ENCODE measurements at places on chromosomes 5 and 9. TPM values are rescaled to one million over a fixed set of nuclear protein-coding genes. Genes with fewer than 3 reads are reported as not detected.

PLPP7 gene
- total RNA-seq: 1.8 TPM

GRCh38 chr9:130870491-130871381, 25.9 kb downstream of the QRFP start:
- DNase-seq: no peak

PROB1 gene
- total RNA-seq: 2.2 TPM

DNA sequence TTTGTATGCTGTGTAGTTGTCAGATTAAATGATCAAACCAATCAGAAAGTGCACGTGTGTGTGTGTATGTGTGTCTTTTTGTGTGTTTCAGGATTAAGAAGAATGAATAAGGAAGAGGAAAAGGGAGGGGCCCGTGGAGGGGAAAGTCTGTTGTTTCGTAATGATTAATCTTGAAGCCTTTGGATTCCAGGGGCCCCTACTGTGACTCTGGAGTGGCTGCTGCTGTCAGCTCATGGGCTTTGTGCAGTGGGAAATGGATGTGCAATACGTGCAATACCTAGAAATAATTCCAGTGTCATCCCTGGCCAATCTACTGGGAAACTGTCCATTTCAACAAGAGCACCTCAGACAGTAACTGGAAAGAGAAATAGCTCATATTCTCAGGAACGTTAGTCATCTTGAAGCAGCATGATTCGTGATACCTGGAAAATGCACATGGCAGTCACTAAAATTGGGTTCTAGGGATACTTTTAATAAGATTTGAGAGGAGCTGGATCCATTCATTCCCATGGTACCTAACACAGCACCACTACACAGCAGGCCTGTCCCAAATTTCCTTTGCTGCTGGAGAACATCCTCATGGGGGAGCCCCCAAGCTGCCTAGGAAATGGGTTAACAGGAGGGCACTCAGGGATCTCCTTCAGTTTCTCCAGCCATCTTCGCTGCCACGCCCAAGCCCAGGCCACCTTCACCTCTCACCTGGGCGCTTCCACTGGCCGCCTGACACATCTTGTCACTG, 186.3 kb downstream of the NR3C1 start:
- DNase-seq: no peak

FNBP1 gene
- total RNA-seq: 94.3 TPM

GRCh38 chr5:32172923-32173266, 1.2 kb downstream of the GOLPH3 start:
- no peak for DNase-seq

DNA sequence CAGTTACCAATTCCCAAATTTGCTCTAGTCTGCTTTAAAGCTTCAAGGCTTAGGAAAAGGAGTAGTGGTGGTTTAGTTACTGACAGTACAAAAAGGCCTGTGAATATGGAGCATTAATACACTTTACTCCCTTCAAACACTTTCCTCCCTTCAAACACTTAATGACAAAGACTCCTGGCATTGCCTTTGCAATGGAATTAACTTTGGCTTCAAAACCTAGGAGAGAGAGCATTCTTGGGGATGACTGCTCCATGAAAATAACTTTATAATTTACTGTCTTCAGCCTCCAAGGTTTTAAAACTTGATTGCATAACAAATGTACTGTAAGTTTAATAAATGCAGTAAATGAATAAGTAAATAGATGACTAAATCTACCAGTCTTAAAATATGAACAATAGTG, 185.6 kb downstream of the TRPM3 start:
- DNase-seq: no peak

GRCh38 chr9:98627296-98627695, 81.4 kb downstream of the GABBR2 start:
- no peak for DNase-seq

BSPRY gene
- total RNA-seq: 8.8 TPM

FOXI1 gene
- not detected for total RNA-seq

PCDHGC5 gene
- 5.1 TPM for total RNA-seq

DNA sequence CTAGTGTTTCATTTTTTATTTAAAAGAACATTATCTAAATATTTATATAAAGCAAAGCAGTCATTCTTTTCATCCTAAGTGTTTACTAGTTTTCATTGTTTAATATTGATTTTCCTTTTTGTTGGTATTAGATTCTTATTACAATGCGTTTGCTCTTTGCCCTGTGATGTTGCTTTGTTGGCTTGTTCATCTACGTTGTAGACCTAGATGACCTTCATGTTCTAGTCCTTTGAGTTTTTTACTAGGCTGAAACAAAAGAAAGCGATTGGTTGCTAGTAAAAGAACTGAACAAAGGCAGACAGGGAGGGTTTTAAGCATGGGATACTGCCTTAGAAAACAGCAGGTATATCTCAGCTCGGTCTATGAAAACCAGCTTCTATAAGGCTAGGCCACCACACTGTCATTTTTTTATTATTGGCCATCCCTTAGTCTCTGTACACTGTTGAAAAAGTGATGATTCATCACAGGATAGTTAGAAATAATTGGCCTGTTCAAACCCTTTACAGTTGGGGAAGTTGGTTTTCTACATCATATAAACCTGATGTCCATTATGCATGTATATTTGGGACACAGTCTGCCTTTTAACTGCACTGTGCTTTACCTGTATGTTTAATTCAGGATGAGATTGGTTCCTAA, 119.0 kb downstream of the ZCCHC7 start:
- no peak for DNase-seq

PCDHA11 gene
- total RNA-seq: 0.74 TPM

GARIN3 gene
- not detected for total RNA-seq

DNA sequence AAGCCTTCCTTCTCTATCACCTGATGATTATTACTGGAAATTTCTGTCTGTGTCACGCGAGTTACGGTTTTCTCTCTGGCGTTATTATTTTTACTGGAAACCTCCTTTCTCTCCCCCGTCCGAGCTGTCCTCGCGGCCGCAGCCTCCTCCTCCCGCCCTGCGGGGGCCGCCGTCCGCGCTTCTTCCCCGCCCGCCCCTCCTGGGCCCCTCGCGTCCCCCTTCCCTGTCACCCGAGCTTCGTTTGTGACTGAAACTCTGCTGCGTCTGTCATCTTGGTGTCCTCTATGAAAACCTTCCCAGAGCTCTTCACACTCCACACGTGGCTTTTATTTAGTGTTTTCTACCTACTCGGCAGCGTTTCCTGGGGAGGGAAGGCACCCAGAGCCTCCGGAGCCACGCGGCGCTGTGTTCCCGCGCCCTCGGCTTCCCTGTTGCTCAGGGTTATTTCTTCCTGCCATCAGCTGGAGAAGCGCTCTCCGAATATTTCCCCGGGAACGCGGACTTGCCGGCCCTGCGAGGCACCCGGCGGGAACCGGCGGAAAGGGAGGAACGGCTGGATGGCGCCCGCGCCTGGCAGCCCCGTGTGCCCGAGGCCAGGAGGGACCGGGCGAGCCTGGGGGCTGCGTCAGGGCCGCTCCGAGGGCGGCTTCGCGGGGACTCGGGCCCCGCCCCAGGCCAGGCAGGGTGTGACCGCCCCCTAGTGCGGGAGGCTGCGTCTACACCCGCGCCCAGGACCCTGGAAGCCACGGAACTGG, 33.9 kb downstream of the TRIP13 start:
- DNase-seq: peak; percentile 61

- DNase-seq: no peak
Observed at GRCh38 chr5:67416133-67416937, 219.7 kb upstream of the CD180 start.

TAF1L gene
- total RNA-seq: not detected

DNA sequence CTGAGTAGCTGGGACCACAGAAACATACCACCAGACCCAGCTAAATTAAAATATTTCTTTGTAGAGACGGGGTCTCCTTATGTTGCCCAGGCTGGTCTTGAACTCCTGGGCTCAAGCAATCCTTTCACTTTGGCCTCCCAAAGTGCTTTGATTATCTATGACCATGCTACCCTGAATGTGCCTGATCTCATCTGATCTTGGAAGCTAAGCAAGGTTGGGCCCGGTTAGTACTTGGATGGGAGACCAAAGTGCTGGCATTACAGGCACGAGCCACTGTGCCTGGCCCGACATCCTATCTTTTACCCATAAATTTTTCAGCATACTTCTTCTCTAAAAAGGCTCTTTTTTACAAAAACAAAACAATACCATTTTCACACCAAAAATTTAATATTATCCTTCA, 137.0 kb upstream of the LRRTM2 start:
- DNase-seq: no peak

SLC6A7 gene
- total RNA-seq: not detected

- DNase-seq: no peak
Observed at GRCh38 chr5:56507351-56507930, 274.3 kb upstream of the ANKRD55 start.

DNA sequence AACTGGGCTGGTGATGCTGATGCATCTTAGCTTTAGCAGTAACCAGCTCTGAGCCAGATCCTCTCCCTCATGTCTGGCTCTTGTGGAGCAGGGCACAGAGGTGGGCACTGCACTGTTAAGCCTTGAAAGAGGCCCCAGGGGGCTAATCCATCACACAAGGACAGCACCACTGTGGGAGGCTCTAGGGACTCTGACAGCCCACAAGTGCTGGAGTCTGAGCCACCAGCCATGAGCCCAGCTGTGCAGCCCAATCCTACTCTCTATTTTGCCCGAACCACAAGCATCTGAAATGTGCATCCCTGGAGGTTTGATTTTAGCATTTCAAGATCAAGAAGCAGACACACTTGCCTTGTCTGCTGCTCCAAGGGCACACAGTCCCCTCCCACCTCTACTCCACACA, 407.1 kb upstream of the TRPC7 start:
- no peak for DNase-seq

- DNase-seq: no peak
Observed at GRCh38 chr5:179239256-179240135, 105.8 kb downstream of the ADAMTS2 start.

GRCh38 chr9:127423476-127423933, 677 bp upstream of the ZNF79 start:
- no peak for DNase-seq

PDGFRB gene
- total RNA-seq: 110 TPM

- no peak for DNase-seq
Observed at GRCh38 chr5:32724526-32724925, 13.4 kb downstream of the NPR3 start.

DNA sequence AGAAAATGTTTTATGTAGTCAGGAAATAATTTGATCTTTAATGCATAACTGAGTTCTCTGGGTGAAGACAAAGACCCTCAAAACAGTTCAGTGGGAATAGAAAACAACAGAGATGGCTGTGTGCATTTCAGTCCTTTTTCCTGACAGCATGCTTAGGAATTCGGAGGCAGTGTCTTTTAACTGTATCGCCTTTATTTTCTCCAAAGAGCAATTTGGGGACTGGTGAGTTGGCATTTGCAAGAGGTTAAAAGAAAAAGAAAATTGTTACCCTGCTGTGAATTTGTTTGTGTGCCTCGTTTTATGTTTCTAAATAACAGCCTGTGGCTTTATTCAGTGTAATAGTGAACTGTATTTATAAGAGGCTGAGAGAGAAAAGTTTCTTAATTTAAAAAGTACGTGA, 227.8 kb upstream of the DMAC1 start:
- no peak for DNase-seq

GRCh38 chr5:73805449-73805848, 179.5 kb downstream of the ARHGEF28 start:
- no peak for DNase-seq

DNA sequence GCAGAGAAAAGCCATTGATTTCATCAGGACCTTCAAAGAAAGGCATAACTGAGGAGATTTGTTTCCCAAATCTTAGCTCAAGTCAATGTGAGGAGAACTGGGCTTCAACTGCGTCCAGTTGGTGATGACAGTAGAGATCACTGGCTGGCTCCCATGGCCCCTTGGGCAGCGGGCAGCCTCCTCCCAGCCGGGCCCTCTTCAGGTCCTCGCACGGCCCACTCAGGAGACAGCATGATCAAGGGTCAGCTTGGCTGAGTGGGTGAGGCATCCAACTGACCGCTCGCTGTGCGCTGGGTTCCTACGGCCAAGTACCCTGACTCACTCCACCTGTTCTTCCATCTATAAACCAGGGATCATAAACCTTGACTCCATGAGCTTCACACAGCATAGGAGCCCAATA, 274.0 kb downstream of the NSG2 start:
- DNase-seq: no peak

GRCh38 chr9:135521608-135522095, 412 bp downstream of the LCN1 start:
- no peak for DNase-seq

SLC6A3 gene
- 0.95 TPM for total RNA-seq

GRCh38 chr5:59813761-59814536, 79.6 kb downstream of the PDE4D start:
- peak; percentile 47 for DNase-seq

DNA sequence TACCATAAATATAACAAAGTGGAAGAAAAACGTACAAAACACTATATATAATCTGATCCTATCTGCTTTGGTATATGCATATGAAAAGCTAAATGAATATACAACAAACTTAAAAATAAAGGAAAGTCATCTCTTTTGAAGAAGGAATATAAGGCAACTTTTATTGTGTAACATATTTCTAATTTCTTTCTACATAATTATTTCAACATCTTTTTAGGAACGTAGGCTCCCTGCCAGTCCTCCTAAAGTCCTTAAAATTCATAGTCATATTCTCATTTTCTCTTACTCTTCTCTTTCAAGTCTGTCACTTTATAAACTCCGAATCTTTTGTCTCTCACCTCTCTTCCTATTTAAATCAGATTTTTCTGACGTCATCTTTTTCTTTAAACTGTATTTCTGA, 9.6 kb downstream of the DEPDC1B start:
- no peak for DNase-seq

GRCh38 chr9:87512311-87512710, 14.6 kb downstream of the DAPK1 start:
- no peak for DNase-seq

HMCN2 gene
- 4.7 TPM for total RNA-seq

CD14 gene
- 86.0 TPM for total RNA-seq

DNA sequence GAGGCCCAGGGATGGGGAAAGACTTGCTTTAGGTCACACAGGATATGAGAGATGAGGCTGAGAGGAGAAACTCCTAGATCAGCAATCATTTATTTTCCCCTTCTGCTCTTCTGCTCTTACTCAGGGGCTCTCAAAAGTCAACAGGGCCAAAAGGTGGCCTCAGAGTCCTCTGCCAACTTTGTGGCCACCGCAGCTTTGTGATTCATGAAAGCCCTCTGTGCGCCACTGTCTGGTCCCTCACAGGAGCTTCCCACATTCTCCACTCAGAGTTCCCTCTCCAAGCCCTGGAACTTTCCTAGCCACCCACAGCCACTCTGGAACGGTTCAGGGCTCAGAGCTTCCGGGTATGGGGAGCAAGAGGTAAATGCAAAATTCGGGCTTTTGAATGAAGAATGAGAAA, 82.4 kb downstream of the COL27A1 start:
- no peak for DNase-seq

DNA sequence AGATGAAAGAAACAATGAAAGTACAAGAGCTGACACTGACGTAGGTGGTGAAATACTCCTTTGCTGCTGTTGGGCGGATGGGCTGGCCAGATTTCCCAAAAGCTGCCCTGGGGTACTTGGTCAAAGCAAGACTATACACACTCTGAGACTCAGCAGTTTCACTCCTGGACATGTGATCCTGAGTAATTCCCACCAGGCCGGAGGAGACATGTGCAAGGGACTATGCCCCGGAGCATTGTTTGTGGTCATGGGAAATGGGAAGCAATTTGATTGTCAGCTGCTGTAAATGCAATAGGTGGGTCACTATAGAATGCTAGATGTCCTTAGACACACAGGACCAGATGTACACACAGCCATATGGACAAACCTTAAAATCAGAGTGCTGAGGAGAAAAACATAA, 116.1 kb downstream of the DCP2 start:
- DNase-seq: no peak

- DNase-seq: no peak
Observed at GRCh38 chr5:143606043-143606752, 202.7 kb upstream of the NR3C1 start.
